Stimulated activated CD4-positive, alpha-beta T cell treated with anti-CD3 and anti-CD28 coated beads, Interleukin-1b, Interleukin-23, amount 100 ng/mL, for 1 hour (primary cell): ENCODE measurements at places on chromosomes 11 and 22.
A peak's percentile ranks its signal among the peaks of the same experiment; 100 is the strongest.

DNA sequence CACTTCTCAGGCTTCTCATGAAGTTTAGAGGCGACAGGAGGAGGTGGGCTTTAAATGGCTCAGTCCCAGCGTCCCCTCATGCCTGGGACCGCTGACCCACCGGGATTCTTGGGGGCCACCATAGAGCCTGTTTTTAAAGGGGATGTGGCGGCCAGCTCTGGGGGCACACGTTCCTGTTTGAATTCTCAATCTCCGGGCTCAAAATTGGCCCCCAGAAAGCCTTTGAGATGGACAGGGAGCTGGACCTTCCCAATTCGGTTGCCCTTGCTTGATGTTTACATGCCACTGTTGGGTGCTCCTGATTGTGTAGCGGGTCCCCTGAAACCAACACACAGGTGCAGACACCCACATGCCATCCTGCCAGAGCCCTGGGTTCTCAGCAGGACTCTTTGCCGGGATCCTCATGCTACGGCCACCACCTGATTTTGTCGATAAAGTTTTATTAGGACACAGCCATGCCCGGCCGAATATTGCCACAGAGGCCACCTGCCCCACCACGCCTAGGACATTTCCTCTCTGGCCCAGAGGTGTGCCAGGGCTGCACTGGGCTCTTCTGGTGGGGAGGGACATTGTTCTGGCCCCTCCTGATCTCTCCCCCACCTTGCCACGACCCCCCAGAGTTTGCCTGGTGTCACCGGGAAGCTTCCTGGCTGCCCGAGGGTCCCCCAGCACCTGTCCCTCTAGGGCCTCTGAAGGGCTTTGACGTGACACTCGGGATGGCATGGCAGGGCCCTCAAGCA, 71.6 kb downstream of the KCNQ1 start:
- DNase-seq = no peak

DNA sequence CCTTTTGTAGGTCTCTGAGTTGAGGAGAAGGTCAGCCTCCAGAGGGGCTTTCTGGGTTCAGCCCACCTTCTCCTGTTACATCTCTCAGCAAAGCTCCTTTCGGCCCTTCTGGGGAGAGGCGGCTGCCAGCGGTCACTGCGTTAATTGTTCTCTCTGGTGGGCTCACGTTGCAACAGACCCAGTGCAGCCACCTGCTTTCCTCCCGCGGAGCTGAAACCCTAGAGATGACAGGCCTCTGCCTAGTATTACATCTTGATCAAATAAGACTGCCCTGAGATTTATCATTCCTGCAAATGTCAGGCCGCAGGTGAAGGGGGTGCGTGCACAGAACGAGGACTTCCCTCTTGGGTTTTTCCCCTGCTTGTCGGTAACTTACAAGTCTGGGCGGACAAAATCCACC, 43.2 kb upstream of the CREB3L1 start:
- DNase-seq = no peak

GRCh38 chr11:126355324-126355925, at the start of gene ST3GAL4:
Gene ST3GAL4 (plus strand): TSS chr11:126355686. CDS start chr11:126406156, 50,470 bp downstream.
- peak; percentile 49 for DNase-seq

- no peak for DNase-seq
Measured at GRCh38 chr11:100805506-100806199, 118.6 kb downstream of the ARHGAP42 start.

DNA sequence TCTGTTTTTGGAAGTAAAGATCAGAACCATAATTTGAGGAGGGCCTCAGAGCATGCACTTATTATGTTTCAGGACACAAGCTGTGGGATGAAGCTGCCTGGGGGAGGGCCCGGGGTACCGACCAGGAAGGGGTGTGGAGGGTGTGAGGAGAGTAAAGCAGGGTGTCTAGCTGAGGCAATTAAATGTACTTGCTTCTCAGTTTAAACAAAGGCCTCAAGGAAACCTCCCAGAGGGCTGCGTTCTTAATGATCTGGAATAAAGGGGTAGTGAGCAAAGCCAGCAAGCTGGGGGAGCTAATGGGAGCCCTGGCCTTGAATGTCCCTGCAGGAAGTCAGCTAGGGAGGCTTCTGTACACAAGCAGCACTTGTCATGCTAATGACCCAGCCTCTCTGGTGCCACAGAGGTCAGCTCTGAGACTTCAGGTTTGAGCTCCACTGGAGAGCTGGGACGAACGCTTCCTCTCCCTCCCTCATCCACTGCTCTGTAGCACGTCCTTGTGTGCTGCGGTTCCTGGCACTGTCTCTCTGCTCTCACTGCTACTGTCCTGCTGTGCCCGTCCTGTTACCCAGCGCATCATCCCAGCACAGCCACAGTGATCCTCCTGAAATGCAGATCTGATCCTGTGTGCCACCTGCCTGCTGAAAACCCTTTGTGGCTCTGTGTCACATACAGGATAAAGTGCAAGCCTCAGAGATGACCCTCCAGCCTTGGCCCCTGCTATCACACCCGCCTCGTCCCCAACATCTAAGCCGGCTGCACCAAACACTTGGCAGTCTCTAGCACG, 159.7 kb downstream of the DBX1 start:
- no peak for DNase-seq

DNA sequence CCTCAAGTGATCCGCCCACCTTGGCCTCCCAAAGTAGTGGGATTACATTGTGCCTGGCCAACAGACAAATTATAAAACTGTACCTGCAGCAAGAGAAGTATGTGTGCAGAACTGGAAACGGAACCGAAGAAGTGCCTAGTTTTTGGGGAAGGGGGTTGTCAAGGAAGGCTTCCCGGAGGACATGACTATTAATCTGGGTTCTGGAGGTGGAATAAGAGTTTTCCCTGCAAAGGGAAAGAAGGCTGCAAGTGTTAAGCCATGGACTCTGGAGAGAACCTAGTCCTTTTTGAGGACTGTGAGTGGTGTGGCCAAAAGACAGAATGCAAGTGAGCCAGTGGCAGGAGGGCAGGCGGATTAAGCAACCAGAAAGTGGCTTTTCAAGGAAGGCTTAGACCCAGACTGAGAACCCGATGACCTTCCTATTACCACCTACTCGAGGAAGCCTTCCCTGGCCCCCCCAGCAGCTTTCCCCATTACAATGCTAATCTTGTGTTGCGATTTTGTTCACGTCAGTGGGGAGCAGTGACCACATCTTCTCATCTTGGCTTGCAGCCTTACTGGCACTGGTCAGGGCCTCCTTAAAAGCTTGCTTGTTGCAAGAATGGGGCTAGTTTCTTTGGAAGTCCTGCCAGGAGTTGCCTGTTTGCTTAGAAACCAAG, 5.7 kb upstream of the SEPTIN3 start:
- no peak for DNase-seq

DNA sequence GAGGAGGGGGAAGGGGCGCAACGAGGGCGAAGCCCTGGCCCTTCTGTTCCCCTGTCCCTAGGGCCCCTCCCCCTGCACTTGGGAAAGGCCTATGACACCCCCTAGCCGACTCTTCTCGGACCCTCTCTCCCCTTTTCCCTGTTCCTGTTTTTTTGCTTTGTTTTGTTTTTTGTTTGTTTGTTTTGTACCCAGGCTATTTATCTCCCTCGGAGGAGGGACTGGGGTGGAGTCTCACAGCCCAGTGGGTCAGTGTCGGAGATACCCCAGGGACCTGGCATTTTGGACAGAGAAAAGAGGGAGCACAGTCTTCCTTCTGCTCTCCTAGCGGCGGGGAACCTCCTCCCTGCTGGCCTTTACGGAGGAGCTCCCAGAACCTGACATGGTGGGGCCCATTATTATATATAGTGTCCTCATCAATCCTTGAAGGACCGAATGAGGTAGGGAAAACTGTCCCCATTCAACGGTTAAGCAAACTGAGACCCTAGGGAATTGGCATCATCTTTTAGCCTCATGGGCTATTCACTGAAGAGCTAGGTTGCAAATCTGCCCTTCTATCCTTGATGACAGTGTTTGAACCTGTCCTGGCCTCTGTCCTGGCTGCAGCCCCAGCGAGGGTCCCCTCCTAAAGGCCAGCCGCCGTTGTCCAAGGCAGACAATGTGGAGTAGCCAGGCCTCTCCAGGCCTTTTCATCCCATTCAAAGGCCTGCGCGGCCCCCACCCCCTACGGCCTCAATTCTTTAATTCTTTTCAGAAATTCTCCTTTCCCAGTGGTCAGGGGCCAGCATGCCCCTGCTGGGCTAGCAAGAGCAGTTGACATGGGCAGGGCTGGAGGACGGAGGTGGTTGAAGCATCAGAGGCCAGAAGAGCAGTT, 911 bp downstream of the EMID1 start:
- DNase-seq = no peak

DNA sequence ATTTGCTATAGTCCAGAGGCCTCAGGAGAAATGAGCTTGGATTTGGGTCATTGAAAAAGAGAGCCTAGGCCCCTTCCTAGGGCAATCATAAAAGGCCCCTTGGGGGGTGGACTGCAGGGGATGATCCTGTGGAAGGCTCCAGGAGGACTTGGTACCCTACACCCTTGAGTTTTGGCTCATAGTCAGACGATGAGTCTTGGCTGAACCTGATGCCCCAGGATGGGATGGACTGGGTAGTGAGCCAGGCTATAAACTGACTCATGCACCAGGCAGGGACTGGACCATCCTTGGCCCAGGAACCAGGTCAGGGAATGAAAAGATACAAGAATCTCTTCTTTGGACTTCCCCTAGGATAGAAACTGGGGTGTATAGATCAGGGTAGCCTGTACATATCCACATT, 54.2 kb downstream of the NAV2 start:
- DNase-seq = no peak
